PC-3 (cell line): ENCODE measurements at places on chromosomes 12 and 14. TPM values are rescaled to one million over a fixed set of nuclear protein-coding genes. Genes with fewer than 3 reads are reported as not detected.

DAO gene
- not detected in 2 replicates for total RNA-seq

EPYC gene
- not detected in 2 replicates for total RNA-seq

TBC1D30 gene
- total RNA-seq, result 16.8 and 36.1 TPM in 2 replicates

MYH7 gene
- not detected in 2 replicates for total RNA-seq

ADCY4 gene
- 0.04 TPM in 1 of 2 replicates, not detected in the other for total RNA-seq

BMP4 gene
- total RNA-seq, result 8.7 and 16.5 TPM in 2 replicates

RNASE3 gene
- total RNA-seq, result not detected in 2 replicates

GDF3 gene
- not detected in 2 replicates for total RNA-seq

FLVCR2 gene
- total RNA-seq, result 1.8 and 3.9 TPM in 2 replicates

TMBIM4 gene
- 36.3 and 63.2 TPM in 2 replicates for total RNA-seq
